ENCODE measurements at places on chromosomes 11 and 22. TPM values are rescaled to one million over a fixed set of nuclear protein-coding genes. Genes with fewer than 3 reads are reported as not detected.

GRCh38 chr11:44090539-44090938 lies 4.9 kb upstream of the EXT2 start:
- H3K36me3 ChIP-seq = no peaks in the 10 kb centered on the region
- H3K4me3 ChIP-seq = no peak overlapping the region
- H3K27me3 ChIP-seq = no peaks in the 10 kb centered on the region
- H3K4me1 ChIP-seq = peaks cover 7% of the 10 kb centered on the region
- no peak for DNase-seq
- H3K27ac ChIP-seq = no peak overlapping the region

DNA sequence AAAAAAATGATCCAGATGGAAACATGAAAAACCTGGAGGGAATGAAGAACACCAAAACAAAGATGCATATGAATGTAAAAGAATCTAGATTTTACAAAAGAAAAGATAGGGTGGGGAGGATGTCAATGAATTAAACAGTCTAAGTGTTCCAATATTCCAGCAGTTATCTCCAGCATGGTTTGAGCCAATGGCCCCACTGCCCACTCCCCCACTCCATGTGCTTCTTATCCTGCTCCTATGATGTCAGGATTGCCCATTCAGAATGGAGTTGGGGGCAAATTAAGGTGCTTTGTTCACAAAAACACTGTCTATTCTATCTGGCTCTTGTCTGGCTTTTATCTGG lies 1.2 kb upstream of the OR52K1 start:
- no peaks in the 10 kb centered on the region for H3K36me3 ChIP-seq
- no peaks in the 10 kb centered on the region for H3K4me1 ChIP-seq
- no peaks in the 10 kb centered on the region for H3K27me3 ChIP-seq
- H3K27ac ChIP-seq = no peak overlapping the region
- no peak overlapping the region for H3K4me3 ChIP-seq

NRXN2 gene
- total RNA-seq = 2.2 TPM

DNA sequence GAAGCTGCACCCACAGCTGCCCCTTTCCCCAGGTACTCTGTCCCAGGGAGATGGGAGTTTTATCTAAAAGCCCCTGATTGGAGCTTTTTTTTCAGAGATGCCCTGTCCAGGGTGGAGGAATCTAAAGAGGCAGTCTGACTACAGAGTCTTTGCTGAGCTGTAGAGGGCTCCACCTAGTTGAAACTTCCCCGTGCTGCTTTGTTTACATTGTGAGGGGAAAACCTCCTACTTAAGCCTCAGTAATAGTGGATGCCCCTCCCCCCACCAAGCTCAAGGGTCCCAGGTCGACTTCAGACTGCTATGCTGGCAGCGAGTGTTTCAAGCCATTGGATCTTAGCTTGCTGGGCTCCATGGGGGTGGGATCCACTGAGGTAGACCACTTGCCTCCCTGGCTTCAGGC lies 470.1 kb upstream of the LARGE1 start:
- no peak overlapping the region for H3K4me3 ChIP-seq
- no peaks in the 10 kb centered on the region for H3K36me3 ChIP-seq
- no peak overlapping the region for H3K27ac ChIP-seq
- no peaks in the 10 kb centered on the region for H3K27me3 ChIP-seq
- H3K4me1 ChIP-seq = no peaks in the 10 kb centered on the region
- DNase-seq = no peak

- H3K4me3 ChIP-seq = no peak overlapping the region
- H3K27ac ChIP-seq = no peak overlapping the region
- no peaks in the 10 kb centered on the region for H3K36me3 ChIP-seq
- no peaks in the 10 kb centered on the region for H3K4me1 ChIP-seq
Observed at GRCh38 chr11:45250035-45250718, 36.0 kb downstream of the SYT13 start.

- H3K36me3 ChIP-seq = no peaks in the 10 kb centered on the region
- H3K4me3 ChIP-seq = no peak overlapping the region
- H3K27ac ChIP-seq = no peak overlapping the region
Observed at GRCh38 chr11:61912530-61912898, 4.9 kb downstream of the RAB3IL1 start.
